Common myeloid progenitor, CD34-positive (primary cell): ENCODE measurements at places on chromosomes 6 and 20.
A peak's percentile ranks its signal among the peaks of the same experiment; 100 is the strongest.

DNA sequence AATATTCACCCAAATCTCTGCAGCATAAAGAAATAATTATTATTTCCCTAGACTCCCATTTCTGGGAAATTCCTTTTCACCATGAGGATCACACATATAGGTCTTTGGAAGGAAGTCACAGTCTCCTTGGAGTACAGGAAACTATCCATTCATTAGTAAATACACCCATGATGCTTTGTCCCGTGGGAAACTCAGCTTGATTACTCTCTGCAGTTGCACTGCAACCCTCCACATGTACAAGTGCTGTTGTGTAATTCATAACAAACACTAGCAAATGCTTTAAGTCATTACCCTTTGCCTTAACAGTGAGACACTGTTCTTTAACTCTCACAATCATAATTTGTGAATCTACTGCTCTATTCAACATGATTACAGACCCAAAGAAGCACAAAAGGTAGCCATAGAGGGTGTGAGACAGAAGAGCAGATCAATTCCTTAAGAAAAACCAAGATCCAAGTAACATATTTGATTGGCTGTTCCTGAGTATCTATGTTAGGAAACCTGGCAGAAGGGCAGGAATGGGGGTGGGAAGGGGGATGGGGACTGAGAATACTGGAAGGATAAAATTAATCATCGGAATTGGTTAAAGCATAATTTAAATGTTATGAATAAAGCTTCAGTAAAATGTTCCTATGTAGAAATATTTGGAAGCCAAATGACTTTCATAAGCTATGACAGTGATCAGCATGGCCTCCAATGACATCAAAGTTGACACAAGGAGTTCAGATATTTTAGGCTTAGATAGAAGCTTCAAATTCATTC is 268.0 kb downstream of the HACE1 start:
- DNase-seq, result no peak
- H3K4me1 ChIP-seq, result no peaks in the 10 kb centered on the region
- H3K4me3 ChIP-seq, result no peak overlapping the region
- H3K27me3 ChIP-seq, result no peaks in the 10 kb centered on the region
- H3K27ac ChIP-seq, result no peak overlapping the region

DNA sequence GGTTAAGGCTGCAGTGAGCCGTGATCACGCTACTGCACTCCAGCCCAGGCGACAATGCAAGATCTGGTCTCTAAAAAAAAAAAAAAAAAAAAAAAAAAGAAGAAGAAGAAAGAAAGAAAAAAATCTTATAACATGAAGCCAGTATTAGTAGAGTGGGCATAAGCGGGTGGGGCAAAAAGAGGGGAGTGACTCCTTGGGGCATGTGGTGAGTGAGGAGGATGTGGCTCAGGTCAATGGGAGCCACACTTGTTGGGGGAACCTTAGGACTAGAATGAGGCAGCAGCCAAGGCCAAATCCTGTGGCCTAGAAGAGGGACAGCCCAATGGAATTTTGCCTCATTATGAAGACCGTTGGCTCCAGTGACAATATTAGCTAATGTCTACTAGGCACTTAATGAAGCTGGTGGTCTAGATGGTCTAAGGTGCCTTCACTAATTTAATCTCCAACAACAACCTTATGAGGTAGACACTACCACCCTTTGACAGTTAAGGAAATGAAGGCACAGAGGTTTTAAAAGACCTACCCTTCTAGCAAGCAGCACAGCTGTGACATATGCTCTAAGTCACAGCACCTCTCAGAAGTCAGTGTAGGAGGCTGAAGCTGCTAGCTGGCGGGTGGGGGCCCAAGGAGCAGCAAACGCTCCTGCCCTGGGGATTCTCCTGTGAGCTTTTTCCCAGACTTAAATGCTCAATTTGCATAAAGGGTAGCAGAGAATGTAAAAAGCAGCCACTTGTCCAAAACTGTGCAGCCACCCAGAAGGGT is 23.6 kb upstream of the ARMC12 start:
- peaks cover 45% of the 10 kb centered on the region for H3K4me1 ChIP-seq
- H3K36me3 ChIP-seq, result no peaks in the 10 kb centered on the region
- no peak overlapping the region for H3K27ac ChIP-seq
- H3K4me3 ChIP-seq, result no peak overlapping the region
- H3K27me3 ChIP-seq, result no peaks in the 10 kb centered on the region
- peak; percentile 71 for DNase-seq

DNA sequence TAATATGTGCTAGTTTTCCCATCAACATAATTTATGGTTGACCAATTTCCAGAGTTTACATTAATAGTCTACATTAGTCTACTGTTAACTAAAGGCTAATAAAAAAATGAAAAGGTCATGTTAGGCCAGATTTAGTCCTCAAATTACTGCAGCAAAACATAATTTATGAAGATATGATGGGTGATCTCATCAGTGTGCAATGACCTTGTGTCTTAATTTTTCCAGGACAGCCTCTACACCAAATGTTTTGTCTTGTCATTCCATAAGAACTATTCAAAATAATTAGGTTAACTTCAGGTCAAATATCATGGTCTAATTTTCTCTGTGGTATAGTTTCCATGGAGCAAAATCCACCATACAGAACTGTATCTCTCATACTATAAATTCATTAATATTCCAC is 234.2 kb downstream of the COL12A1 start:
- no peak overlapping the region for H3K4me3 ChIP-seq
- DNase-seq, result no peak
- no peaks in the 10 kb centered on the region for H3K36me3 ChIP-seq
- no peak overlapping the region for H3K27ac ChIP-seq

GRCh38 chr20:5005326-5005725 is 4.0 kb upstream of the SLC23A2 start:
- H3K27ac ChIP-seq, result no peak overlapping the region
- no peaks in the 10 kb centered on the region for H3K27me3 ChIP-seq
- DNase-seq, result no peak
- H3K4me3 ChIP-seq, result no peak overlapping the region
- no peaks in the 10 kb centered on the region for H3K36me3 ChIP-seq
- H3K4me1 ChIP-seq, result peaks cover 19% of the 10 kb centered on the region

DNA sequence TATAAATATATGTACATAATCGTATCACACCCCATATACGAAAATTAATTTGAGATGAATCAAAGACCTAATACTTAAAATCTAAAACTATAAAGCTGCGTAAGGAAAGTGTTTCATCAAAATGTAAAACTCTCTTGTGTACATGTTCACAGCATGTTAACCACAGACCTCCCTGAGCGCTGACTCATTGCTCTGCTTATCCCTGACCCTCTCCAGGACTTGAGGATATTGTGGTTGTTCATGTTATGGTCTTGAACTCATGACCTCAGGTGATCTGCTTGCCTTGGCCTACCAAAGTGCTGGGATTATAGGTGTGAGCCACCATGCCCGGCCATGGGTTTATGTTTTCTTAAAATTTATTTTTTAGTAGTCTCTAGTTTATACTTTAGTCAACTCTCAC is 14.2 kb downstream of the FAM83B start:
- H3K36me3 ChIP-seq, result no peaks in the 10 kb centered on the region
- DNase-seq, result no peak
- no peak overlapping the region for H3K27ac ChIP-seq
